ENCODE measurements at places on chromosomes 7 and 10.
A peak's percentile ranks its signal among the peaks of the same experiment; 100 is the strongest.

DNA sequence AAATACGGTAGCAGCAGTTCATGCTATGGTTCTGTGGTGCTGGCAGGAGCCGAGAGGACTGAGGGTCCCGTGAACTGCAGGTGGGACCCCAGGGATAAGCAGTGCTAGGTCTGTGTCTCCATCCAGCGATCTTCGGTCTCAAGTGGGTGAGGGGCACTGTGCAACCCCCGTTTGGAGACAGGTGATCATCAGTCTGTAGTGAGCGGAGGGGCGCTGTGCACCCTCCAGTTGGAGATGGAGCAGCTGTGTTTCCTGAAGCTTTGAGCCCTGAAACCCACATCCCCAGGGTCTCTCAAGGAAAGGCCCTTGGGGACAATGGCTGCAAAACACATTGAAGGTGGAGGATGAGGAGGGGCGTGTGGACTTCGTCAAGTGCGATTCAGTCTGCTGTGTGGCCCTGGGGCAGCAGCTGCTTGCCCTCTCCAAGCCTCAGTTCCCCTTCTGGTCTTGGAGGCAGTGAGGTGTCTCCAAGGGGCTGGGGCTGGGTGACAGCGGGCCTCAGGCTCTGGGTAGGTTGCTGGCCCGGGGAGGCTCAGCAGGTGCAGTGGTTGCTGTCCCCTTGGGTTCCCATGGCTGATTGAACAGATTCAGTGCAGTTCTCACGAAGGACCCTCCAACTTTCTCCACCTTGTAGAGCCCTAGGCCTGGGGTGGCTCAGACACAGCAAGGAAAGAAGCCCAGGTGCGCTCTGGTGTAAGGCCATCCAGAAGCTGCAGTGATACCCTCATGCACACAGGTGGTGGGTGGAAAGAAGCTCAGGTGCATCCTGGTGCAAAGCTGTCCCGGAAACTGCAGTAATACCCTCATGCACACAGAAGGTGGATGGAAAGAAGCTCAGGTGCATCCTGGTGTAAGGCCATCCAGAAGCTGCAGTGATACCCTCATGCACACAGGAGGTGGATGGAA lies 160.6 kb downstream of the ADARB2 start:
- H3K27ac ChIP-seq: no peak overlapping the region
- H3K4me3 ChIP-seq: no peak overlapping the region

DNA sequence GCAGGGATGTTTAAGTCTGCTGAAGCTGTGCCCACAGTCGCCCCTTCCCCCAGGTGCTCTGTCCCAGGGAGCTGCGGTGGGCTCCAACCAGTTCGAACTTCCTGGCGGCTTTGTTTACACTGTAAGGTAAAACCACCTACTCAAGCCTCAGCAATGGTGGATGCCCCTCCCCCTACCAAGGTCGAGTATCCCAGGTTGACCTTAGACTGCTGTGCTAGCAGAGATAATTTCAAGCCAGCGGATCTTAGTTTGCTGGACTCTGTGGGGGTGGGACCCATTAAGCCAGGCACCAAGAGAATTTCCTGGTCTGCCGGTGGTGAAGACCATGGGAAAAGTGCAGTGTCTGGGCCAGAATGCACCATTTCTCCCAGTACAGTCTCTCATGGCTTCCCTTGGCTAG lies 56.0 kb downstream of the CCDC7 start:
- no peak overlapping the region for H3K4me3 ChIP-seq
- DNase-seq: no peak
- no peak overlapping the region for H3K27ac ChIP-seq
- H3K4me1 ChIP-seq: no peaks in the 10 kb centered on the region

- DNase-seq: no peak
- H3K27ac ChIP-seq: no peak overlapping the region
- H3K4me1 ChIP-seq: no peaks in the 10 kb centered on the region
- no peak overlapping the region for H3K4me3 ChIP-seq
Observed at GRCh38 chr7:120110169-120110568, 162.8 kb upstream of the KCND2 start.

GRCh38 chr10:115950320-115950719 lies 322.7 kb downstream of the GFRA1 start:
- no peak overlapping the region for H3K4me3 ChIP-seq
- no peak for DNase-seq
- H3K27ac ChIP-seq: no peak overlapping the region
- no peaks in the 10 kb centered on the region for H3K27me3 ChIP-seq
- H3K4me1 ChIP-seq: no peaks in the 10 kb centered on the region

- no peak overlapping the region for H3K4me3 ChIP-seq
- peak; percentile 32 for DNase-seq
- no peak overlapping the region for H3K27ac ChIP-seq
- H3K4me1 ChIP-seq: no peaks in the 10 kb centered on the region
- no peaks in the 10 kb centered on the region for H3K36me3 ChIP-seq
Observed at GRCh38 chr10:43203448-43204041, 63.3 kb downstream of the RASGEF1A start.

DNA sequence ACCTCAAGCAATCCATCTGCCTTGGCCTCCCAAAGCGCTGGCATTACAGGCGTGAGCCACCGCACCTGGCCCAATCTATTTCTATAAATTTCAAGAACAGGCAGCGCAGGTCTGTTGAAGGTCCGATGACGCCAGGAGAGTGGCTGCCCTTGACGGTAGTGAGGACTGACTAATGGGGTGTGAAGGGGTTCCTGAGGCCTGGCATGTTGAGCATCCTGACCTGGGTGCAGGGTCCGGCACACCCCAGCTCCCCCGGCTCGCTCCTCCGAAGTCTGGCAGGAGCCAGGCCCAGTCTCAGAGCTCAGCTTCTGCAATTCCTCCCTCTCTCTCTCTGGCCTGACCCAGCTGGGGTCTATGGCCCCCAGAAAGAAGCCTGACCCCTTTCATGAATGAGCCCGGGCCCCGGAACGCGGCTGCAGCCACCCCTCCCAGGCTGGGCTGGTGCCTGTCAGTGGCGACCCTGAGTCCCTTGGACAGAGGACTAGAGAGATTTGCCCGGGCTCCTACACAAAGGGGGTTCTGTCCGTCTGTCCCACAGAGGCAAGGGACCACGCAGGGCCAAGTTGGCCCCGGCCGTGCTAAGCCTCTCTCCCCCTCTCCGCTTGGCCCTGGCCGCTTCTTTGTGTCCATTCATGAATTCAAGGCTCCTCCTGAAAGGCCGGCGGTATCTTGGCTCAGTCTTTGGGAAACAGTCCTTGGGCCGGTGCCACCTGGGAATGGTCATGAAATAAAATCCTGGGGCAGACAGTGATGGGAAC lies 18.8 kb downstream of the MMD2 start:
- H3K27ac ChIP-seq: no peak overlapping the region
- no peaks in the 10 kb centered on the region for H3K27me3 ChIP-seq
- DNase-seq: no peak
- H3K36me3 ChIP-seq: no peaks in the 10 kb centered on the region
- no peak overlapping the region for H3K4me3 ChIP-seq
- H3K4me1 ChIP-seq: no peaks in the 10 kb centered on the region

GRCh38 chr7:44061645-44062179 lies 3.7 kb downstream of the PGAM2 start:
- no peak for DNase-seq
- no peak overlapping the region for H3K27ac ChIP-seq
- H3K4me3 ChIP-seq: no peak overlapping the region
- no peaks in the 10 kb centered on the region for H3K4me1 ChIP-seq
- no peaks in the 10 kb centered on the region for H3K27me3 ChIP-seq

DNA sequence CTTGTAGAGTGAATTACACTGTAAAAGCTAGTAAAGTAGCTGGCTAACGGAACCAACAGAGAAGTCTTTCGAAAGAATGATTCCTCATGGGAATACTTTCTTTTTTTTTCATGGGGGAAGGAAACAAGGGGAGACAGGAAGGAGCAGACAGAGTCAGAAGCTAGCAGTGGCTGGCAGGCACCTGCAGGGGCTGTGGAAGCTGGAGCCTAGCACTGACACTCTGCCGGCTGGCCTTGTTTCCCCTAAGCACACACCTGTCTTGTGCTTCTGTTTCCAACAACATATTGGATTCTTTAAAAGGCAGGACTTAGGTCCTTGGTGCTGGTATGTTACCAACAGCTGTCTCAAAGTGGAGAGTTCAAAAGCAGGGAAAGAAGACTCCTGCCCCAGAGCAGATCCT lies 24.7 kb downstream of the NOD1 start:
- H3K27ac ChIP-seq: no peak overlapping the region
- H3K4me3 ChIP-seq: no peak overlapping the region
- no peaks in the 10 kb centered on the region for H3K36me3 ChIP-seq
- DNase-seq: no peak
- H3K27me3 ChIP-seq: no peaks in the 10 kb centered on the region

DNA sequence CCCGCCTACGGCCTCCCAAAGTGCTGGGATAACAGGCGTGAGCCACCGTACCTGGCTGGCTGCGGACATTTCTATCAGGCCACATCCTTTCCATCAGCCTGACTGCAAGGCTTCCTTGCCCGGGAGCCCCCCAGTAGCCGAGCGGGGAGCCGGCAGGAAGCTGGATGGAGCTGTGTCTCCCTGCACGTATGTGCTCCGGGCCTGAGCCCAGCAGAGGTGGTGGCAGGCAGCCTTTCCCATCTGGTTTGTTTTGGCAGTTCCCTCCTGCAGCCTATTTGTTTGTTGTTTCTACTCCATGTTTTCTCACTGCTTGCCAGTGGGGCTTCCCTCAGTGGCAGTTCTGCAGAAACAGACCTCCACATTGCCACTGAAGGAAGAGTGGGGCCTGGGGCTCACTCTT lies 5.4 kb downstream of the POP7 start:
- H3K4me1 ChIP-seq: peaks cover 10% of the 10 kb centered on the region
- DNase-seq: no peak
- no peak overlapping the region for H3K4me3 ChIP-seq
- no peaks in the 10 kb centered on the region for H3K36me3 ChIP-seq

DNA sequence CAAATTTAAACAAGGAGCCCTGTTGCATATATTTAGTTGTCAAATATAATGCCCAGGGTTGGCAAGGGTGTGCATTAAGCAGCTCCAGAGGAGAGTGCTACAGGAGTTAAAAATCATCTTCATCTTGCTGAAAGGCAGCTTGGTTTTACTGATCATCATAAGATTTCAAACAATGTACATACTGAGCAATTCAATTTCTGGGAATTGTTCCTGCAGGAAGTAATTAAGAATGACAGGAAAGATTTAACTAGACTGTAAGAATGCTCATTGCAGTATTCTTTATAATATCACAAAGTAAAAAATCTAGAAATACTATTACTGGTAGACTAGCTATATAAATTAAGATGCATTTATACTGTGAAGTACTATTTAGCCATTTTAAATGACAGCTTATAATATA lies 153.6 kb downstream of the DYNC1I1 start:
- H3K36me3 ChIP-seq: no peaks in the 10 kb centered on the region
- DNase-seq: no peak
- no peaks in the 10 kb centered on the region for H3K27me3 ChIP-seq
- no peak overlapping the region for H3K27ac ChIP-seq
- H3K4me3 ChIP-seq: no peak overlapping the region
- H3K4me1 ChIP-seq: no peaks in the 10 kb centered on the region

- H3K36me3 ChIP-seq: no peaks in the 10 kb centered on the region
- H3K4me1 ChIP-seq: no peaks in the 10 kb centered on the region
- no peak overlapping the region for H3K27ac ChIP-seq
- DNase-seq: no peak
- no peaks in the 10 kb centered on the region for H3K27me3 ChIP-seq
Observed at GRCh38 chr10:77114181-77114821, 523.3 kb downstream of the KCNMA1 start.

- H3K27me3 ChIP-seq: no peaks in the 10 kb centered on the region
- no peak for DNase-seq
- no peak overlapping the region for H3K27ac ChIP-seq
- no peaks in the 10 kb centered on the region for H3K36me3 ChIP-seq
- no peaks in the 10 kb centered on the region for H3K4me1 ChIP-seq
Observed at GRCh38 chr7:121300685-121301420, 27.9 kb upstream of the WNT16 start.

DNA sequence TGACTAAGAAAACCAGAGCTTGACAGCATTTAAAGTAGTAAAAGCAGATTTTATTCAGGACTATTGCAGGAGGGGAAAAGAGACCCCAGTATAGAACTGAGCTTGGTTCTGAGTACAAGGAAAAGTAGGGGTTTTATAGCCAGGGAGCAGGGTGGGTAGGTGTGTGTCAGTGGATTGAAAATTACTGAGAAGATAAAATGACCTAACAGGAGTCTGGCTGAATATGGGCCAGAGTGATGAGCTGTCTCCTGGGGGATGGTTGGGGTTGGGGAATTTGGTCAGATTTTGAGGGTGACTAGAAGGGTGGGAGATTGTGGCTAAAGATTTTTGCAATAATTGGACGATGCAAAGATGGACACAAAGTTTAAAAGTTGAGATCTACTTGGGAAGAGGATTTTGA lies 114.0 kb downstream of the ST7 start:
- no peak overlapping the region for H3K27ac ChIP-seq
- no peak for DNase-seq
- H3K4me3 ChIP-seq: no peak overlapping the region
- no peaks in the 10 kb centered on the region for H3K4me1 ChIP-seq
- no peaks in the 10 kb centered on the region for H3K27me3 ChIP-seq

DNA sequence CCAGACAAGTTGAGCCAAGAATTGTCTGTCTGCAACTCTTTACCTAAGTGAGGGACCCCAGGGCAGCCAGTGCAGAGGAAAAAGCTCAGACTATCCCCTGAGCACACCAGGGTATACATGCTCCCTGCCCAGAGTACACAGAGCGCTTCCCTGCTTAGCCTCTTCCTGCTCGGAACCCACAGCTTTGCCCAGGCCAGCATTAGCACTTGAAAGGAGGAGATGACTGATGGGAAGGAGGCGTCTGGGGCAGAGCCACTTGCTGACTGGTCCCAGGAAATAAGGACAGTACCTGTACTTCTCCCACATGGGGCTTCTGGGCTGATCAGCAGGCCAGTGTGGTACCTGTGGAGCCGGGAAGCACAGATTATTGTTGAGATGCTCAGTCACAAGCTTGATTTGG lies 48.4 kb upstream of the TRIM8 start:
- no peak for DNase-seq
- no peak overlapping the region for H3K27ac ChIP-seq
- no peak overlapping the region for H3K4me3 ChIP-seq
- no peaks in the 10 kb centered on the region for H3K27me3 ChIP-seq
- H3K4me1 ChIP-seq: no peaks in the 10 kb centered on the region
- H3K36me3 ChIP-seq: no peaks in the 10 kb centered on the region

DNA sequence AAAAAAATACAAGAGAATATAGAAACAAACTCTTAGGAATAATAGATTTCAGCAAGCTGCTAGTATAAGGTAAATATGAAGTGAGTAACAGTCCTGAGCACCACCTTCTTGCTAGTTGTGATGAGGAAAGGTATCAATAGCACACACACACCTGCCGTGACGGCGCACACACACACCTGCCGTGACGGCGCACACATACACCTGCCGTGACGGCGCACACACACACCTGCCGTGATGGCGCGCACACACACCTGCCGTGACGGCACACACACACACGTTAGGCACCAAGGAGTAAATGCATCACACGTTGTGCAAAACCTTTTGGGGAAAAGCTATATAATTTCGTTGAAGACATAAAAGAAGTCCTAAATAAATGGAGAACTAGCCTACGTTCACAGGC lies 4.7 kb upstream of the JAKMIP3 start:
- H3K36me3 ChIP-seq: no peaks in the 10 kb centered on the region
